ENCODE measurements at places on chromosomes 5 and 9.

GRCh38 chr5:182126-182525 lies 9.2 kb upstream of the LRRC14B start:
- no peak for DNase-seq

GRCh38 chr5:157544623-157544989 lies 31.0 kb downstream of the ADAM19 start:
- no peak for DNase-seq

GRCh38 chr5:485946-486491 lies 38.2 kb downstream of the SLC9A3 start:
- no peak for DNase-seq

DNA sequence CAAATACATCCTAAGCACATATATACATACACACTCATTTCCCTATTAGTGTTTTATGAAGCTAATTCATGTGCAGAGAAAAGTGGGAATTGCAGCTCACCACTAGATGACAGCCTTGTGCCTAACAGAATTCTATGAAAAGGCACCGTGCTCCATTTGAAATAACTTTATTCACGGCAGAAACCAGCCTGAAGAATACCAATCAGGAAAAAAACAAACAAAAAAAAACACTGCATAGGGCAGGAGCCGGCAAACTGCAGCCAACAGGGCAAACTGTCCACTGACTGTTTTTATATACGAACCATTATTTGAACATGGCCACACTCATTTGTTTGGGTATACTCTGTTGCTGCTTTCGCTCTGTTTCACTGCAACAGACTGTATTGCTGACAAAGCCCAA lies 33.6 kb downstream of the ERMP1 start:
- no peak for DNase-seq

DNA sequence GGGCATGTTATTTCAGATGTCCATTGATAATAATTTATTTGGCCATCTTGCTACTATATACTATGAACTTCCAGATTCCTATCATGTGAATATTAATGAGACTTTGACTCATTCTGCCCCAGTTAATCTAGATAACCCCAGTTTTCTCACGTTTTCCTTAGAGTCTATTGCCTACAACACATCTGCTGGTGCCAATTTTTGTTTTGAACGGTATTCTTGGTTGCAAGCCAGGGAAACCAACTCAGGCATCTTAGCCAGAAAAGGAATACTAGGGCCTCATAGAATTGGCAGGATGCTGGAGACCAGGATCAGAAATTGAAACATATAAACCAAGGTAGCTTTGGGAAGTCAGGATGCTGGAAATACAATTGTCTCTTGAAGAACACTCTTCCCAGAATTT lies 28.0 kb upstream of the NPR3 start:
- no peak for DNase-seq

DNA sequence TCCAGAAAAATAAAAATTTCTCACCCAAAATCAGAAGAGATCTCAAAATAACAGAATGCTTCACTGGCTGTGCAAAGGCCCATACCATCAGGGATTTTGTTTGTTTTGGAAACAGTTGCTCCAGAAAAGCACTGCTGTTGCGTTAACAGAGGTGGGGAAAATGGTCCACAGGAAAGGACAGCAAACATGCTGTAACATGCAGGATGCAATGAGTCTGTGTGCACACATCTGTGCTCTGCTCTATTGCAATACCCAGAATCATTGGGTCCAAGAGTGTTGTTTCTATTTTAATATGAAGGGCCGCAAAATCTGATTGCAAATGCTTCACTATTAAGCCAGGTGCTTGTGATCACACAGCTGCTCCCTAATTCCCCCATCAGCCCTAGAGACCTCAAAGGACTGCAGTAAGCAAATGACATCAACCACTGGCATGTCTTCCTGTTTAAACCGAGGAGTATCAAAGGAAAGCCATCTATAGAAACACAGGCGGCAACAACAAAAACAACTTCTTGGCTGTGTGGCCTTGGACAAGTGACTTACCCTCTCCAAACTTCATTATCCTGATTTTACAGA lies 141.0 kb downstream of the DCP2 start:
- no peak for DNase-seq

- DNase-seq: peak; percentile 22
These were observed 14.3 kb downstream of the MCCC2 start for GRCh38 chr5:71601222-71602026.

DNA sequence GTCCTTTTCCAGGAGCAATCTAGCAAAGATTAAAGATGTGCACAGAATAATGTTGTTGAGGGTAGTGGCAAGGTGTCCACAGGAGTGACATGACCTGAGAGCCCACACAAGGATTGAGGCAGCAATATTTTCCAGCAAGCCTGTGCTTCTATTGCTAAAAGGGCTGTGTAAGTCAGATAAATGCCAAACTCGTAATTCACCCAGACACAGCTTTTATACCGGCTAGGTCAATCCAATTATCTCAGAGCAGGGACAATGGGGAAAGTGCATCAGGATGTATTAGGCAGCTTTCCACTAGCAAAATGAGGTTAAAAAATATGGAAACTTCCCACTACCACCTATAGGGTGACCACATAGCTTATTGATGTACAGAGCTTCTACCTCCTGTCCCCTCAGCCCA lies 34.8 kb upstream of the RAB3C start:
- DNase-seq: no peak

DNA sequence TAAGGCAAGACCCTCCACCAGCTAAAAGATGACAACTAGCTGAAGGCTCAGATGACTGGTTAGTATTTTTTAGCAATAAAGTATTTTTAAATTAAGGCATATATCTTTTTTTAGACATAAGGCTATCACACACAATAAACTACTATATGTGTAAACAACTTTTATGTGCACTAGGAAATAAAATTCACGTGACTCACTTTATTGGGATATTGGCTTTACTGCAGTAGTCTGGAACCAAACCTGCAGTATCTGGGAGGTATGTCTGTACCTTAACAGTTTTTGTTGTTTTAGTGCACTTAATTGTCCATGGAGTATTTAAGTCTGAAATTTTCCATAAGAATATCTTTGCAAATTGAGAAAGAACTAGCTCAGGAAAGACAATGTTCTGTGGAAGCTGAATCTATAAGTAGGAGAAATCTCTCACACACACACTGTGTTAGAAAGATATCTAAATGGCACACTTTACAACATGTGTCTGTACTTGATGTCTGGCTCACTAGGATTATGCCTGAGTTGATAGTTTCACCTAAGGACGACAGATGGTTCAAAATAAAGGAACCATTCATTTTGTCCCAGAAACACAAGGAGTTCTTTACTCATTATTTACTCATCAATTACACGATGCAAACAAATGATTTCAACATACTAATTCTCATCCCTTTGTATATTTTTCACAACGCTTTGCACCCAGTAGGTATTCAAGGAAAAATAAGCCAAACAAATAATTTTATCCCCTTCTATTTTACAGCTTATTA lies 4.6 kb downstream of the RAPGEF6 start:
- DNase-seq: no peak

GRCh38 chr5:122967085-122967484 lies 69.4 kb downstream of the PPIC start:
- no peak for DNase-seq

DNA sequence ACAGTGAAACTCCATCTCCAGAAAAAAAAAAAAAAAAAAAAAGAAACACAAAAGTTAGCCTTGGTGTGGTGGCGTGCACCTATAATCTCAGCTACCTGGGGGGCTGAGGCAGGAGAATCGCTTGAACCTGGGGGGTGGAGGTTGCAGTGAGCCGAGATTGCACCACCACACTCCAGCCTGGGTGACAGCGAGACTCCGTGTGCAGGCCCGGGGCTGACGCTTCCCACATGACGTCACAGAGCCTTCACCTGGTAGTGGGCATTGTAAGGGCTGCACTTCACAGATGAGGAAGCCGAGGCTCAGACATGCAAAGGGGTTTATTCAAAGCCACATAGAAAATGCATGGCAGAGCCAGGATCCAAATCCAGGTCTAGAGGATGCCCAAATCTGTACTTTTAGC lies 114.2 kb downstream of the GAPVD1 start:
- DNase-seq: no peak

GRCh38 chr5:115374057-115374775 lies 77.8 kb upstream of the CCDC112 start:
- DNase-seq: no peak
